Effector memory CD4-positive, alpha-beta T cell (primary cell): ENCODE measurements at places on chromosomes 6 and 20.

GRCh38 chr6:111033628-111034289 lies 51.9 kb downstream of the RPF2 start:
- H3K4me3 ChIP-seq = no peak overlapping the region
- H3K36me3 ChIP-seq = no peaks in the 10 kb centered on the region
- H3K27me3 ChIP-seq = no peaks in the 10 kb centered on the region
- no peak overlapping the region for H3K27ac ChIP-seq

DNA sequence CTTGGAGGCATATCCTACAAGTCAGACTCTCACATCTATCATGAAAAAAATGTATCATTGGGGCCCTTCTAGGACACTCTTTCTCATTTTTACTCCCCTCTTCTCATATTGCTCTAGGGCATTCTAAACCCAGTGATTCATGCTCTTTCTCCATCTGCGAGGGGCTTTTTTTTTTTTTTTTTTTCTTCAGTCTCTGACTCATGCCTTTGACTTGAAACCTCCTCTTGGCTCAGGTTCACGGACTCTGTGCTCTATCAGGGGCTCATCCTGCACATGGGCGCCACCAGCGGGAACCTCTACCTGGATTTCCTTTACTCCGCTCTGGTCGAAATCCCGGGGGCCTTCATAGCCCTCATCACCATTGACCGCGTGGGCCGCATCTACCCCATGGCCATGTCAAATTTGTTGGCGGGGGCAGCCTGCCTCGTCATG lies 17.8 kb downstream of the SLC22A1 start:
- no peak for DNase-seq
- no peaks in the 10 kb centered on the region for H3K36me3 ChIP-seq
- H3K27ac ChIP-seq = no peak overlapping the region
- no peaks in the 10 kb centered on the region for H3K27me3 ChIP-seq
- no peaks in the 10 kb centered on the region for H3K4me1 ChIP-seq

- H3K4me1 ChIP-seq = peaks cover 8% of the 10 kb centered on the region
- DNase-seq = no peak
- no peak overlapping the region for H3K4me3 ChIP-seq
- no peak overlapping the region for H3K27ac ChIP-seq
Measured at GRCh38 chr6:31723980-31724691, 963 bp downstream of the MPIG6B start.

DNA sequence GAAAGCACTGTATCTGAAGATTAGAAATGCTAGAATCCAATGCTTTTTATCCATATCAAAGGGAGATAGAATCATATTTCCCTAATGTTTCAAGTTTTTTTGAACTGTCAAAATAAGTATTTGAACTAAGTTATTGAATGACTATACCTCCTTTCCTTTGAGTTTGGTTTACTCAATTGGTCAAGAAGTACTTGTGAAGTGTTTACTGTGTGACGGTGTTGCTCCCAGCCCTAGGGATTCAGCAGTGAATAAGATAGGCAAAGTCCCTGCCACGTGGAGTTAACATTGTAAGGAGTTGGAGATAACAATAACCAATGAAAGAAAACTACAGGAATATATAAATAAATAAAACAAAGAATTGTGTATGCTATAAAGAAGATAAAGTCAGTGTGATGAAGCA lies 535.9 kb downstream of the FRK start:
- H3K27me3 ChIP-seq = no peaks in the 10 kb centered on the region
- DNase-seq = no peak
- no peak overlapping the region for H3K27ac ChIP-seq
- no peak overlapping the region for H3K4me3 ChIP-seq
- H3K4me1 ChIP-seq = no peaks in the 10 kb centered on the region
- no peaks in the 10 kb centered on the region for H3K36me3 ChIP-seq

GRCh38 chr20:22312744-22313346 lies 271.5 kb downstream of the FOXA2 start:
- H3K27me3 ChIP-seq = no peaks in the 10 kb centered on the region
- no peak for DNase-seq
- no peak overlapping the region for H3K4me3 ChIP-seq

GRCh38 chr6:31829633-31830283 lies 2.2 kb downstream of the HSPA1B start:
- H3K27ac ChIP-seq = peak overlapping the region; percentile 69
- peak overlapping the region; percentile 44 for H3K4me3 ChIP-seq
- DNase-seq = no peak
- H3K4me1 ChIP-seq = peaks cover 16% of the 10 kb centered on the region

DNA sequence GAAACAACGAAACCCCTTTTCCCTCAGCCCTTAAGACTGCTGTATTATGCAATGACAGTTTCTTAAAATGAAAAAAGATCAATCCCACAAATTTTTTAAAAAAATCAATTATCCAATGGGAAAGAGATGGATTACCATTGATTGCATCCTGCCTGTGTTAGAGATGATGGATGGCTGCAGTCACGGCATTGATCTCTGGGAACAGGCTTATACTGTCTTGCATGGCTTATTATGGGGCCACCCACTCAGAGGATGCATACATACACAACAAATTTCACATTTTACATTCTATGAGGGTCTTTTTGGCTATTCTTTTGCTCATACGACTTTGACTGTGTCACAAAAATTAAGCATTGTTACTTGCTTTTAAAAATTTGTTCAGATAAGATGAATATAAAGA lies 724.3 kb downstream of the HDGFL1 start:
- DNase-seq = no peak
- no peaks in the 10 kb centered on the region for H3K4me1 ChIP-seq
- no peaks in the 10 kb centered on the region for H3K36me3 ChIP-seq
- H3K27ac ChIP-seq = no peak overlapping the region

DNA sequence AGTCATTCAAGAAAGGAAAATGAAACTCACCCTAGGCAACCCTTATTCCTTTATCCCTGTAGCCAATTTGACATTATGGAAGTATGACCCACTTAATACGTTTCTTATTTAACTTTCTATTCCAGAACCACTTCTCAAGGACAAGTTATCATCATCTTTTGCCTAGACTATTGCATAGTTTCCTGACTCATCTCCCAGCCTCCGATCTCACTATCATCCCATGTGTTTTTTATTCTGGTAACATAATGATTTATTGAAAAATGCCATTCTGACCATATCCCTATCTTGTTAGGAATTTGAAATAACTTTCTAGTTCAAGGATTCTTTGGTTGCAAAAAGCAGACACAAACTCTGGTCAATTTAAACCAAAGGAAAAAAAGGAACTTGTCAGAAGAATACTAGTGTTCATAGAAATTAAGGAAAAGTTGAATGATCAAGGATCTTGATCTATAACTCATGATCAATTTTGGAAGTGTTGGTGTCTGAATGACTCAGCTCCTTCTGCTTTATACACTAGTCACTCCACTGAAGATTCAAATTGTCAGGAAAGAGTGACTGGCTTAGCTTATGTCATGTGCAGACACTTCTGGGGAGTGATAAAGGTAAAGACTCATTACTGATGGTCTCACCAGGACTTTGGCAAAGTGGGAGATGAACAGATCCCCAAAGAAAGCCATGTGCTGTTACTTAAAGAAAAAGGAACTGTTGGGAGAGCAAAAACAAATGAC lies 8.5 kb upstream of the TINAG start:
- no peaks in the 10 kb centered on the region for H3K4me1 ChIP-seq
- no peaks in the 10 kb centered on the region for H3K27me3 ChIP-seq
- no peak overlapping the region for H3K27ac ChIP-seq
- no peak overlapping the region for H3K4me3 ChIP-seq
